CD4-positive, alpha-beta memory T cell (primary cell): ENCODE measurements at places on chromosomes 5 and 9. TPM values are rescaled to one million over a fixed set of nuclear protein-coding genes. Genes with fewer than 3 reads are reported as not detected.

UBE2QL1 gene
- not detected for total RNA-seq

SPINK6 gene
- total RNA-seq, result not detected

CACNA1B gene
- not detected for total RNA-seq

- DNase-seq, result no peak
Observed at GRCh38 chr5:89542736-89543135, 659.8 kb upstream of the MEF2C start.

- no peak for DNase-seq
Observed at GRCh38 chr9:124502711-124503702, 4.2 kb downstream of the NR5A1 start.

GRCh38 chr9:114908104-114908622 is 22.2 kb downstream of the TNFSF8 start:
- no peak for DNase-seq

DNA sequence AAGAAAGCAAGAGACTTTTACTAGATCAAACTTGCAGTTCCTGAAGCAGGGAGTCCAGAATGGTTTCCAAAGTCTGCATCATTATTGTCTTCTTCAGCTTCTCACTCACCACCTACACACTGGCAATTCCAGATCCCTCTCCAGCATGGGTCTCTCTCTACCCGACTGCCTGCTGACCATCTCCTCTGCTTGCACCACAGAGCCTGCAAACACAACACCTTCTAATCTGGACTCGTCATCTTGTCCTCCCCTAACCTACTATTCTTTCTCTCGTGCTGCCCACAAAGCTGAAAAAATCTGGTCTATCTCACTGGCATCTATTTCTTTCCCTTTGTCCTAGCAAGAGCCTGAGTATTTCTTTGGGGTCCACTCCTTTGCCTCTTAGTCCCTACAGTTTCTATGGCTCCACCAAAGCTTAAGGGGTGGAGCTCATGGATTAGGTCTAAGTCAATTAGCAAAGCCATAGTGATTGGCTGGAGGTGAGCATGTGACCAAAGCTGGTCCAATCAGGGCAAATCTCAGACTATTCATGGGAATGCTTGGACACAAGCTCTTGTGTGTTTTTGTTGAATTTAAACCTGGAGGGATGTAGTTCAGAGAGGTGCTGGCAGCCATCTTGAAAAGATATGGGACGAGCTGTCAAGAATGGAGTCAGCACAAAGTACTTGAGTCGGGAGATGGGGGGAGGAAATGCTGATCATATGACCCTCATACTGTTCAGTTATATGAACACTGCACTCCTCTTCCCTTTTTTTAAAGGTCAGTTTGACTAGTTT is 63.5 kb downstream of the GALNT12 start:
- no peak for DNase-seq

GRCh38 chr9:111095441-111095840 is 57.2 kb upstream of the LPAR1 start:
- no peak for DNase-seq

GRCh38 chr9:87642330-87643106 is 83.4 kb upstream of the CTSL start:
- no peak for DNase-seq

GRCh38 chr9:86550401-86550800 is 196.2 kb upstream of the TUT7 start:
- no peak for DNase-seq
